Activated T-cell treated with anti-CD3 and anti-CD28 coated beads for 1 hour (primary cell): ENCODE measurements at places on chromosomes 3 and 15.

DNA sequence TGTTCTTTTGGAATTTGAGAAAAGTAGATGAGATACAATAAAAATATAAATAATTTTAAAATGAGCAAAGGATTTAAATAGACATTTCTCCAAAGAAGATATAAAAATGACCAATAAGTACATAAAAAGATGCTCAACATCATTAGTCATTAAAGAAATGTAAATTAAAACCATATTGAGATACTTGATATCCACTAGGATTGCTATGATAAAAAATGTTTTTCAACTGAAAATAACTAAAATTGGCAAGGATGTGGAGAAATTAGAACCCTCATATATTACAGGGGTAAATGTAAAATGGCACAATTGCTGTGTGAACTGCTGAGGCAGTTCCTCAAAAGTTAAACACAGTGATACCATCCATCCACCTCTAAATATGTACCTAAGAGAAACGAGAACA is 38.8 kb downstream of the LRRFIP2 start:
- DNase-seq = no peak

- no peak for DNase-seq
Observed at GRCh38 chr3:72375237-72376076, 472.8 kb downstream of the SHQ1 start.

GRCh38 chr3:177979703-177980102 is 556.5 kb upstream of the KCNMB2 start:
- no peak for DNase-seq

GRCh38 chr3:55704521-55704920 is 217.4 kb upstream of the WNT5A start:
- DNase-seq = no peak

DNA sequence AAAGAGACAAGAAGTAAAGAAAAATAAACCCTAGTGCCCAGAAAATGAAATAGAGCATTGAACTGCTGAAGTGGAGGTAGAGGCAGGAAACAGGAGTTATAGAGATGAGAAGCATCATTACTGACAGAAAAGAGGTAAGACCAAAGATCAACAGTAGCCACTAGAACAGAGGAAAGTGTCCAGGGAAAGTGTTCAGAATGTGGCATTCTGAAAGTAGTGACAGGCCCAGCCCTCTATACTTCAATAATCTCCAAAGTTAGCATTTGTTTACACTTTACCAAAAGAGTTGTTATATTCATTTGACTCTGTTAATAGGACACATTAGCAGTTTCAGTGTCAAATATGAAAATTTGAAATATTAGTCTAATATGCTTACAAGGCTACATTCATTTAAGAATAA is 727.1 kb upstream of the NECTIN3 start:
- no peak for DNase-seq

- DNase-seq = peak; percentile 26
Observed at GRCh38 chr15:62059816-62060112, 483 bp downstream of the VPS13C start.

GRCh38 chr15:93505506-93505905 is 416.5 kb upstream of the RGMA start:
- no peak for DNase-seq

DNA sequence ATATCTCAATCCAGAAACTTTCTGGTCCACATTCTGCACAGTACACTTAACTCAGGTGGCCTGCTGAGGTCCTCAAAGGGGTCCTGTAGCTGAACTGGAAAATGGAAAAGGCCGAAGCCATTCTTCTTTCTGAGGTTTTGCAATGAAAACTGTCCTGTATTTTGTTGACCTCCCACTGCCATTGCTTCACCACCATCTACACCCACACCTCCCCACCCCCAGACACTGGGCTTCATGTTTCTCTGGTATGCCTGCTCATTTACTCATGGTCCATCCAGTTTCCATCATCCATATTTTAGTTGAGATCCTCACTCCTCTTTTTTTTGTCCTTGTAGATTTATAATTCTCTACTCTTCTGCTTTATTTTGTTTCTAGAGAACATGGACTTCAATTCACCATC is 115.7 kb upstream of the SLC24A5 start:
- DNase-seq = no peak

DNA sequence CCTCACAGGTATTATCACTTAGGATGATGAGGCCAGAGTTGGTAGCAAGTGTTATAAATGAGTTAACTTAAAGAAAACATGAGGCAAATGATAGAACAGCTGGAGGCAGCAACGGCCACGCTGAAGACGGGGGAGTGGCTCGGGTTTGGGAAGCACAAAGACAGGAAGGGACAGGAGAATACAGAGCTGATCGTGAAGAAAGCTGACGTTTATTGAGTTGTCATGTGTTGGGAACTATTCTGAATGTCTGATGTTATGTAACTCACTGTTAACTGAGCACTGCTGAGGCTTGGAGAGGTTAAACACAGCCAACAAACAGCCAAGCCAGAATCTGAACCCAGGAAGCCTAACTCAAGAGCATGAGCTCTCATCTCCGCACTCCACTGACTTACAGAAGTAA is 42.3 kb downstream of the FGD5 start:
- DNase-seq = no peak

DNA sequence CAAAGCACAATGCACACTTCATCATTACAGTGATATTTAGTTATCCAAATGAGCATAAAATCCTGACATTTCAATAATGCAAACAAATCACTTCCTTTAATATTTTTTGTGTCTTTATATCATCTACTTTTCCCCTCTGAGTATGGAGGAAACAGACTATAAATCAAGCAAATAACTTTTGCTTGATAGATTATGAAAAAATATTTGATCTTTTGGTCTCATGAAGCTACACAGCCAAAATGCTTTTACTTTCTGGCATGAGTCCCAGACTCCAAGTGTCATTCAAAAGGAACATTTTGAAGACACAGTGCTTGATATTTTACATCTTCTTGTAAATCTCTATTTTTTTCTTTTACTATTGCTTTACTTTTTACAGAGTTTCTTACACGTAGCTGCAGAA is 215.3 kb upstream of the ROBO1 start:
- DNase-seq = no peak

- DNase-seq = peak; percentile 12
Observed at GRCh38 chr3:44114142-44114541, 127.5 kb upstream of the TOPAZ1 start.

GRCh38 chr15:69320977-69321554 is 22.4 kb downstream of the PAQR5 start:
- no peak for DNase-seq

DNA sequence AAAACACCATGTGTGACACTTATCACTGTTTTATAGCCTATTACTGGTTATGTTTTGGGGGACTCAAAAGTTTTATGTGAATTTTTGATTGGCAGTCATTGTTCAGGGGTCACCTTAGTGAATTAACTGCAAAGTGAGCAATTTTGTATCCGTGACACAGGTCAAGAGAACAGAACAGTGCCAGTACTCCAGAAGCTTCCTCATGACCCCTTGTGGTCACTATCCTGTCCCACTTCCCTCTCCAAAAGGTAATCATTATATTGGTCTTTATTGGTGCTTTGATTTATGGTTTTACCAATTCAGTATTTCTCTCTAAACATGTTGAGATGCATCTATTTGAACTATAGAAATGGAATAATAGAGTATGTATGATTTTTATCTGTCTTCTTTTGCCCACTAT is 107.1 kb downstream of the STT3B start:
- no peak for DNase-seq

GRCh38 chr3:126160243-126161210 is 19.9 kb downstream of the ALDH1L1 start:
- no peak for DNase-seq

GRCh38 chr3:154571553-154572226 is 141.7 kb upstream of the GPR149 start:
- no peak for DNase-seq

DNA sequence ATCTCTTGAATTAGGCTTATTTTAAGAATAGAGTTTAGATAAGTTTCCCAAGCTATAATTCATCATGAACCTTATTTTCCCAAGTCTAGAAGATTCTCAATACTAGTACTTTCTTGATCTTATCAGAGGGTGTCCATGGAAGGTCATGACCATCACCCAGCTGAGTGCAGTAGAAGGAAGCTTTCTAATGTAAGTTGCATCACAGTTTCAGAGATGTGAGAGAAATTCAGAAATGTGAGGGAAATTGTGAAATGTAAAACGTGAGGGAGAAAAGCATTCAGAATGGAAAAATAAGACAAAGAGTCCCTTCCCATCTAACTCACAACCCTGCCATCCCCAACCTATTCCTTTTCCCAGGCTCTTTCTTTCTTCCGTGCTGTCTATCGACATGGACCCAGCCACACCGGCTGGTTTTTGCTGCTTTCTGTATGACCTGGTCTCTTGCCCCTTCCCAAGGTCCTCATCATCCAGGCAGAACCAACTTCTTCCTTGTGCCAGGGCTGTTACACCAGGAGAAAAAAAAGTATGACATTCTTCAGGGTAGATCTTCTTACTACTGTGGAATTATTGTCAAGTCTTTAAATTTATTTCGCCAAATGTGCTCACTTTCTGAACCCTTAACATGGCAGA is 6.7 kb downstream of the CAPN3 start:
- DNase-seq = no peak

DNA sequence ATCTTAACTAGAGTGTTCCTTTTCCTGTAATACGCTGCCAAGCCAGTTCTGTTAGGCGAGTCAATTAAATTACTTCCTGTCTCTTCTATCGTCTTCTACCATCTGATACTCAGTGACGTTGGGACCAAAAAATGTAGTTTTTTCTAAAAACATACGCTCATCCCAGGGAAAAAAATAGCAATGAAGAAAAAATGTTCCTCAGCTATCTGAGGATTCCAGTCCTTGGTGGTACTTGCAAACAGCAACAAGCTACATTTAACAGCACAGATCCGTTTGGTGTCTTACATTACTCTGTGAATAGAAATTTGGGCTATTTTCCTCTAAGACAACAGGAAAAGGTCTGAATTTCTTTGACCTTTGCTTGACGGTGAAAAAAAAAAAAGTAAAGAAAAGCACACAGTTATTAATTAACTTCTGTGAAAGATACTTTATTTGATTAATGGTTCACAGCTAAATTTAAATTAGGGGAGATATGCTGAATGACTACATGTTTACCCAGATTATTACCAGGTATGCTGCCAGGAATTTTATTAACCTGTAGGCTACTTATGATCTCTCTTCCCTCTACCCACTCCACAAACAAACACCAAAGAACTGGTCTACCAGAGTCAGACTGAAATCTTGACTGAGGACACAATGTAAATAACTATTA is 254.4 kb upstream of the ZPLD1 start:
- no peak for DNase-seq

GRCh38 chr3:170410428-170411029 is 8.1 kb upstream of the CLDN11 start:
- DNase-seq = no peak

GRCh38 chr3:187689984-187690383 is 12.4 kb downstream of the RTP2 start:
- no peak for DNase-seq

GRCh38 chr3:122331886-122332285 is 6.8 kb downstream of the CSTA start:
- no peak for DNase-seq

- no peak for DNase-seq
Observed at GRCh38 chr3:167694121-167694520, 40.4 kb upstream of the WDR49 start.

DNA sequence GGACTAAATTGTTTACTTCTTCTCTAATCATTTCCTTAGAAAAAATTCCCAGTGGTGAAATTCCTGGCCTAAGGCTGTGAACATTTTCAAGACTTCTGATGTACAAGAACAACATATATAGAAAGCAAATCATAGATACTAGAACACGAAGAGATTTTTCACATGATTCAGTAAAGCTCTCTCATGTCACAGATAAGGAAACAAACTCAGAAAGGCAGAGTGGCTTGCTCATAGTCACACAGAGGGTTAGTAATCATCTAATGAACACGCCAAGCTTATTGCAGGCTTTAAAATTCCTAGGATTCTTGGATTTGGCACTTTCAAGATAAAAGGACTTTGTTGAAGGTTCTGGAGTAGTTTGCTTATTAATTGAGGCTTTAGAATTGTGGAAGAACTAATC is 26.2 kb downstream of the CRTAP start:
- no peak for DNase-seq

DNA sequence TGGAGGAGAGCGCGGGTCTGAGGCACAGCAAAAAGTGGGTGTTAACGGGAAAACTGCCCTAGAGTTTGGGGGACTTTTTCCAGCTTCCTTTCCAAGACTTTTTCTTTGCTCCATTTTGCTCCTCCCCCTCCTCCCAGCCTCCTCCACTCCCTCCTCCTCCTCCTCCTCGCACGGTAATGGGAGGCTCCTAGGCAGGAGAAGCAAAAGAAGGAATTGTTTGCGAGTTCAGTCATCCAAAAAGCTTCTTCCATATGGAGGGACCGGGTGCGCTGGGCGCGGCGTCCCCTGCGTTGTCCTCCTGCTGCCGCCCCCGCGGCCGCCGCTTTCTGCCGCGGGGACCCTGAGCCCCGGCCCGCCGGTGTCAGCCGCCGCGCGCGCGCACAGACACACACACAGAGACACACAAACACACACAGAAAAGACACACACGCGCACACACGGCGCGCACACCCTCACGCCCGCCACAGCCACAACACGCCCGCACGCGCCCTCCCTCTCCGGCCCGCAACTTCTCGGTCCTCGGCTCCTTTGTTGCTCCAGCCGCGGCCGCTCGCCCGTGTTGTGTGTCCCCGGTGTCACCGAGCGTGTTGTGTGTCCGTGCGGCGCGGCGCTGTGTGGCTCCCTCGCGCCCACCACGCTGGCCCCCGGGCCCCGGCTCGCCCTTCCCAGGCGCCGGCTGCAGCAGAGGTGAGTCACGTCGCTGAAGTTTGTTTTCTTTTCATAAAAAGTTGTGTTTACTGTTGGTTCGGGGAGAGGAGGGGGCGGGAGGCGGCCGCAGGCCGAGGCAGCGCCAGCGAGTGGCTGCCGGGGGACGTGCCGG is at the start of gene BOC:
Gene BOC (plus strand): TSS at position 228 of the 820 bp plus-strand sequence. CDS start 38,246 bp downstream, outside the sequence.
- no peak for DNase-seq

DNA sequence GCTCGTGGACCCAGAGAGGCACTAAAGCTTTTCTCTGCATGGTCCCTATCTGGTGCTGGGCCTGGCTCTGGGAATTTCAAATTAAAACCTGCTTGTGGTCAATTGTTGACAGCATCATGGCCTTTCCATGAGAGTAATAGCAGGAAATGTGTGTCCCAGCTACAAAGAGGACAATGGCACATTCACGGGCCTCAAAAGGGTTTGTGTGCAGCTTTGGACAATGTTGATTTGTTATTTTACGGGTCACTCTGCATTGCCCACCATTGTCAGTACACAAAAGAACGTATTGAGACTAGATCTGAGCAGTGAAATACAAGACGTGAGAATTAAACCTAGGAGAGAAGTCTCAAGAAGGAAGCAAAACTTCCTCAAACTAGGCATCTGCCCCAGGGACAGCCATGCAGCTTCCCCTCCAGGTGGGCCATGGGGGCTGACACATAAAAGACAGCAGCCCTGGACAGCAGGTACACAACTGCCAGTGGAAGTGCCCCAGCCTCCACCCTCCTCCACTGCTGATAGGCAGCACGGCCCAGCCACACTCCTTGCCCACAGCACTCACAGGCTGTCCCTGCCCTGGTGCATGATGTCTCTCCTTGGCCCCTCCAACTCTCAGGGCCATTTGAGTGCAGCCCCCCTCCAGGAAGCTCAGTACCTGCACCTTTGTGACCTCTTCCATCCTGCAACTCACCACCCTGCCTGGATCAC is 15.9 kb upstream of the LTF start:
- no peak for DNase-seq
